WTC11 (cell line): ENCODE measurements at places on chromosomes 1 and 21.
A peak's percentile ranks its signal among the peaks of the same experiment; 100 is the strongest.

DNA sequence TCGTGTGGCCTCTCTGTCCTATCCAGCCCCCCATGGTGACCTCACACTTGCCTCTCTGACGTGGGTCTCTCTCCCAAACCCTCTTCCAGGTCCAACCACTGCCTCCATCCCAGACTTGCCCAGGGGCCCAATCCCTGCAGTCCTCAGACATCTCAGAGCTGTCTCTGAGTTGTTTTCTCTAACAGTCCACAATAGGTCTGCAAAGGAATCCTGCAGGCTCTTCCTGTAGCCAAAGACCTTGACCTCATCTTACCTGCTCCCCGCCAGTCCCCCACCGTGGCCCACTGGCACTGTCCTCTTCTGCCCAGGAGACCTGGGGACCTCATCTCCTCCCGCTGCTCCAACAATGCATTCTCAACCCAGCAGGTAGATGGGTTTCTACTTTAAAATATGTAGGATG lies 10.0 kb downstream of the RNF187 start:
- H3K36me3 ChIP-seq: peaks cover 23% of the 10 kb centered on the region
- H3K4me3 ChIP-seq: no peak overlapping the region
- no peak for DNase-seq
- H3K27ac ChIP-seq: no peak overlapping the region
- H3K27me3 ChIP-seq: peaks cover 45% of the 10 kb centered on the region

DNA sequence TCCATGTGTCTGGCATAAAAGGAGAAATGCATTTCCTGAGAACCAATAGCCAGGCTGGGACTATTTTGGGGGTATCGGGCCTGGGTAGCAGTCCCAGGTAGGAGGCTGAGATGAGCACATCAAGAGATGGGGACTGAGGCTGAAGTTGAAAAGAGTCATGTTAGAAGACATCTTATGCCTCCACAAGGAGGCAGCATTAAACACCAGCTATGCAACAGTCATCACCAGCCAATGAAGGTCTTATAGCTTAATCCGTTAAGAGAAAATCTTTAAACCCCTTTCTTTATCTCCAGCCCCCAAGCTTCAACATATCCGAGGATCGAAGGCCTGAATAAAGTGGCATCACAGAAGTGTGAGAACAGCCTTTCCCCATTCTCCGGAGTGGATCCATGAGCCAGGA lies 640.7 kb upstream of the PTBP2 start:
- peaks cover 6% of the 10 kb centered on the region; the same call in 1 of the 2 replicates for H3K4me1 ChIP-seq
- peaks cover 8% of the 10 kb centered on the region for H3K36me3 ChIP-seq
- no peak overlapping the region for H3K27ac ChIP-seq
- no peak overlapping the region for H3K4me3 ChIP-seq
- no peaks in the 10 kb centered on the region for H3K27me3 ChIP-seq

DNA sequence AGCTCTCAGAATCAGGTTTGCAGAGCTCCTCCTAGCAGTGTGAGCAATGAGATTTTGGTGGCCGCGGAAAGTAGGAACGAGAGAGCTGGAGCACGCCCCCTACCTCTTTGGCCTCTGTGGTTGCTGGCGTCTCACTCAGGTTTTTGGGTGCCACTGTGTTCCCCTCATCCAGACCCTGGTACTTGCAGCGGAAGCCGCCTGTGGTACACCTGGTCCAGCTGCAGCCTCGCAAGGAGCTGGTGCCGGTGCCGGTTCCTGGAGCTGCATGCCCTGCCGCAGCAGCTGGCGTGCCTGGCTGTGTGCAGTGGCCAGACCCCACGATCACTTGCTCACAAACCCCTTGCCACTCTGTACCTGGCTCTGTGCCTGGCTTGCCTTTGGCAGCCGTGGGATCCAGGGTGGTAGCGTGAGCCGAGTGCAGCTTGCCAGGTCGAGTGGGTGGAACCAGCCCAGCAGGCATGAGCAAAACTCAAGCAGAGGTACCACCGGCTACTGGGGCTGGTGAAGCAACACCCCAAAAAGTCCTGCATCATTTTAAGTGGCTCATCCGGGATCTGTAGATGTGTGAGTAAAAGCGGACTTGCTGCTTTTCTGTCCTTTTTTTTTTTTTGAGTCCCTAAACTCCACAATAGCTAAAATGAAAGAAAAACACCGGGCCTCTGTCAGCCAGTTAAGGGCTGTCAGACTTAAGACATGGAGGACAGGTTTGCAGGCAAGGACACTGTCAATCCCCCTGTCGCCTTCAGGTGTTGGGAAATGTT lies 844.9 kb downstream of the KCNT2 start:
- H3K36me3 ChIP-seq: no peaks in the 10 kb centered on the region
- DNase-seq: no peak
- no peaks in the 10 kb centered on the region for H3K4me1 ChIP-seq

DNA sequence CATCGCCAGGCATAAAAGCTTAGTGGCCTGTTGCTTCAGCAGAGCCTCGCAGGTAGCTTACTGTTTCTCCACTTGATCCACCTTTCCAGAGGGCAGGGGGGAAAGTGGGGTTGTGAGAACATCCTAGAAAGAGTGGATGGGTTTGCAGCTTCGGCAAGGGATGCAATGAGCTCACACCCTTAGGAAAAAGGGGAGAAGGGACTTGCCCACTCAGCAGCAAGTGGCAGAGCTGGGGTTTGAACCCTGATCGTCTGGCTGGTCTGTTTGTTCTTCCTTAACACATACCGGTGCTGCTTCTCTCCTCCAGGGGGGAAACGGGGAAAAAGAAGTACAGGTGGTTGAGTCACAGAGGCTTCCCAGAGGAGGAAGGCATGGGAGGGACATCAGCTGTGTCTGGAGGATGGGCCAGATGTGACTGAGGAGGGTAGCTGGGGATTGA lies 1.0 kb downstream of the TMEM201 start:
- peak overlapping the region; percentile 77 for H3K4me3 ChIP-seq
- no peak for DNase-seq
- no peaks in the 10 kb centered on the region for H3K36me3 ChIP-seq
- H3K27ac ChIP-seq: no peak overlapping the region
